ENCODE measurements at places on chromosomes 11 and 22.

GRCh38 chr11:84865791-84866535 lies 761.2 kb downstream of the DLG2 start:
- DNase-seq, result no peak

DNA sequence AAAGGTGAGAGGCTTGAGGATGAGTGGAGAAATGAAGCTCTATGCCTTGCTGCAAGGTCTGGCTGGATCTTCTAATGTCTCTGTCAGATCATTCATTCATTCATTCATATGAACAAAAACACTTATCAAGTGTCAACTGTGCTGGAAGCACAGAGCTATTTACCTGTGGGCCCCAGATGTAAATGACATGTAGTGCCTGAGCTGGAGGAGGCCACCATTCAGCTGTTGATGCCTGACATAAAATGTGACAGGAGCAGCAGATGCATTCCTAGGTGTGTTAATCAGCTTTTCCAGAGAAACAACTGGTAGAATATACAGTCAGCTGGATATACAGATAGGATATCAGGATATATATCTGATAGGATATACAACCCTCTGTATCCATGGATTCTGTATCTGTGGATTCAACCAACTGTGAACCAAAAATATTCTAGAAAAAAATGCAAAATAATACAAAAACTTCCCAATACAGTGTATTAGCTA lies 44.5 kb downstream of the TSPAN18 start:
- no peak for DNase-seq

GRCh38 chr22:20776624-20777405 lies 2.9 kb downstream of the SERPIND1 start:
- no peak for DNase-seq

DNA sequence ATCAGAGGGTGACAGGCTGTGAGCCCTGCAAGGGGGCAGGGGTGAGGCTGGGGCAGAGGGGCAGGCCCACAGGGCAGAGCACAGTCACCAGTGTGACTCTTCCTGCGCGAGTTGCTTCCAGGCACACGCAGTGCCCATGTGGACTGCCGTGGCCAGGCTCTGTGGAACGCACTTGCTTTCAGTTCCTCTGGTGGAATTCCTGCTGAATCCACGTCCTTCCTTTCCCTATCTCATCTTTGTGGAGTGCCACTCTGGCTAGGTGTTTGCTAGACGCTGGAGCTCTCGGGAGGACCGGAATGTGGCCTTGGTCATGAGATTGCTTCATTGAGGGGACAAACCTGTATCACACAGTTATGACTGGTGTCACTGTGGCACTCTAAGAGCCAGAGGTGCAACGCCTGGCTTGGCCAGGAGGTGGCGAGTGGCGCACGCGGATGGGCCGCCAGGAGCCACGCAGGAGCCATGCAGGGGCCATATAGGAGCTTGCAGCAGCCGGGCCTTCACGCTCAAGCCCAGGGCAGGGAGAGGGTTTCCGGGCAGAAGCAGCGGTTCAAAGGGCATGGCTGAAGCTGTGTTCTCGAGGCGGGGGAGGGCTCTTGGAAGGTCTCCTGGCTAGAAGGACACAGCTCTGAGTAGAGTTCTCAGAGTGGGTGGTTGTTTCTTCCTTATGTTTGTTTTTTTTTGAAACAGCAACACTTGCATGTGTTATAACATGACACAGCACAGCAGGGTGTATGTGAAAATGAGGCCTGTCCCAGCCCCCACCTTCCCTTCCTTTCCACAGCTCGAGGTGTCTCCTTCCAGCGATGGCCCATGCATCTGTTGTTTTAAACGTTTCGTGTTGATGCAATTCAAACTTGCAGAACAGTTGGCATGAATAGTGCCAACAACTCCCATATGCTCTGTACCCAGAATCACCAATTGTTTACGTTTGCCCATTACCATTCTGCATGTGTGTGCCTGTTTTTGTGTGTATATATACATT lies 36.2 kb downstream of the TBC1D22A start:
- DNase-seq, result peak; percentile 94

- no peak for DNase-seq
These were observed 621.0 kb upstream of the ANO3 start for GRCh38 chr11:25710975-25711374.

Data from left lobe of liver (tissue), 2 donors.